Nucleus accumbens (tissue), 56 donors: ENCODE measurements at places on chromosomes 3 and 15.

DNA sequence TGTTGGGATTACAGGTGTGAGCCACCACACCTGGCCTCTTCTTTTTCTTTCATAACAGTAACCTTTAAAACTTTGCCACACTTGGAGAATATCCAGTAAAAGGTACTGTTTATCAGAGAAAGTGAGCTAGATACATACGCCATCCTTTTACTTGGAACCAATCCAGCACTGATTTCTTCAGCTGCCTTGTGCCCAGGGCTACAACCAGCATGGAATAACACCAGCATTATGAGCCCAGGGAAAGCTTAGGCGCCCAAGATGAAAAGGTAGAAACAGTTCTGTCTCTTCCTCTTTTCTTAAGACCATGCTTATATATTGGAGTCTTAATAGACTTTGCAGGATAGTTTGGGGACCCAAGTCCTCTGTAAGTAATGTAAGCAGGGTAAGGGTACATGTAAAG is 8.4 kb downstream of the SKIC8 start:
- no peak for DNase-seq

GRCh38 chr3:145952536-145952935 is 208.4 kb downstream of the PLOD2 start:
- DNase-seq = no peak

DNA sequence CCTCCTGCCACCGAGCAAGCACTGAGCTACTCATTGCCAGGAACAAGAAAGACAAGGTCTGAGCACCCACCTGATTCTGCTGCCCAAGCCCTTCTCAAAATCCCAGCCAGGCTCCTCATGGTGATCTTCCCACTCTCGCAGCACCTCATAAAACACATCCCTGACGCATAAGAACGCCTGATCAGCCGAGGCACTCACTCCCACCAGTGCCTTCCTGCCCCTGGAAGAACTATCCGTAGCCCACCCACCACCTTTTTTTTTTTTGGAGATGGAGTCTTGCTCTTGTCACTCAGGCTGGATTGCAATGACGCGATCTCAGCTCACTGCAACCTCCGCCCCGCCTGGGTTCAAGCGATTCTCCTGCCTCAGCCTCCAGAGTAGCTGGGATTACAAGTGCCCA is 3.9 kb downstream of the CDAN1 start:
- no peak for DNase-seq

DNA sequence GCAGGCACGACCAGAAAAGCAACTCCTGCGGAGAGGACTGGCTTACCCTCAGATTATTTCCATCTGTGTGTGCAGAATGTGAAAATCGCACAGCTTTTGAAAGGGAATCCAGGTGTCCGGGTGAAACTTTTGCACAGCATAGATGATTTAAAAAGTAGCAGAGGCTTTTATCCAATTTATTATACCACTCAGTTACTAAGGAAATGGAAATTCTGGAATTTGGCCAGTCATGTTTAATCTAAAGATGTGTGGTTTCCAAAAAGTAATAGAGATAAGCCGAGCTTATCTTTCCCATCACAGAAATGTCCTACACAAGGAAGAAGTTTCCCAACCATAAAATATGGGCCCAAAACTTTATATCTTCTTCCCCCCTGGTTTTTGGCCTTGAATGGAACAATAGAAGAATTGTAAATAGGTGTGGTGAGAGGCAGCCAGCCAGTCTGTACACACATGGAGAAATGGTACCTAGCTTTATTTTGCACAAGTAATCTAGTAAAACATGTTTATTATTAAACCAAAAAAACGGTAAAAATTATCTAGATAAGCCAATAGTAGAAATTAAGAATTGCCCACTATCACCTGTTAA is 19.3 kb upstream of the SLC24A5 start:
- DNase-seq = no peak

GRCh38 chr15:33074212-33074611 is 120.3 kb downstream of the FMN1 start:
- no peak for DNase-seq

DNA sequence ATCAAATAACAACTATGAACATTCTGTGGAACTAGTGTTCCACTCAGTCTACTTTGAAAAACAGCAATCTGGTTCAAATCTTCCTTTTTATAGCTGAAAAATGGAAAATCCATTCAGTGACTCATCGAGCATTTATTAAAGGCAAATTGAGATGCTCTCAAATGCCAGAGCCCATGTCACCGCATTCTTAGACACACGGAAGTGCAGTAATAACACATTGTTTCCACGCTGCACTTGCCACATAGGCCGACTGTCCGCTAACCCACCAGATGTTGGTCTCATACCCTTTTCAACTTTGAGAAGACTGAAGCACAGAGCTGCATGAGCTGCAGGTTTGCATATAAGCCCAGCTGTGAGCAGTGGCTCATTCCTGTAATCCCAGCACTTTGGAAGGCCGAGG is 95.9 kb downstream of the TMEM266 start:
- DNase-seq = no peak

DNA sequence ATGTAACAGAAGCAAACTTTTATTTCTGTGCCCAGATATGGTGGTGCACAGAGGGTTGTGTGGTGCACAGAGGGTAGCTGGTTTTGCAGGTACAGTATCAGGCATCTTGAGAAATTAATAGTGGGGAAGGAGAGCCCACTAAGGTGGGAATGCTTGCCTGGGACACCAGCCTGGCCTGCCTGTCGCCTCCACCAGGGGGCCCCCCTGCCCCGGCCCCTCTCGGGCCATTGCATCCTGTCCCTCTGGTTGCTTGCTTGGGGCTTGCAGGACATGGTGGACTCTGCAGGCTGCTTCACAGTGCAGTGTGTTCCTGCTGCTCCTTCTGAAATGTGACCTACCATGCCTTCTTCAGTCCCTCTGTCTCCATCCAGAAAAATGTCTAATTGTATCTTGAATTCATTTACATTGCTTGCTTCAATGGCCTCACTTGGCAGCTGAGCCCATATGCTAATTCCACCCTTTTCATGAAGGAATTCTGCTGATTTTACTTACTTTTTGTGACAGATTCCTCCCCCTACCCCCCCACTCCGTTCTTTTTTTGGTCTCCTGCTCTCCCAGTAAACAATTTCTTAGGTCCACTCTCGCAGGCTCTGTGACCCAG is 73.6 kb downstream of the EEFSEC start:
- peak; percentile 6 for DNase-seq

DNA sequence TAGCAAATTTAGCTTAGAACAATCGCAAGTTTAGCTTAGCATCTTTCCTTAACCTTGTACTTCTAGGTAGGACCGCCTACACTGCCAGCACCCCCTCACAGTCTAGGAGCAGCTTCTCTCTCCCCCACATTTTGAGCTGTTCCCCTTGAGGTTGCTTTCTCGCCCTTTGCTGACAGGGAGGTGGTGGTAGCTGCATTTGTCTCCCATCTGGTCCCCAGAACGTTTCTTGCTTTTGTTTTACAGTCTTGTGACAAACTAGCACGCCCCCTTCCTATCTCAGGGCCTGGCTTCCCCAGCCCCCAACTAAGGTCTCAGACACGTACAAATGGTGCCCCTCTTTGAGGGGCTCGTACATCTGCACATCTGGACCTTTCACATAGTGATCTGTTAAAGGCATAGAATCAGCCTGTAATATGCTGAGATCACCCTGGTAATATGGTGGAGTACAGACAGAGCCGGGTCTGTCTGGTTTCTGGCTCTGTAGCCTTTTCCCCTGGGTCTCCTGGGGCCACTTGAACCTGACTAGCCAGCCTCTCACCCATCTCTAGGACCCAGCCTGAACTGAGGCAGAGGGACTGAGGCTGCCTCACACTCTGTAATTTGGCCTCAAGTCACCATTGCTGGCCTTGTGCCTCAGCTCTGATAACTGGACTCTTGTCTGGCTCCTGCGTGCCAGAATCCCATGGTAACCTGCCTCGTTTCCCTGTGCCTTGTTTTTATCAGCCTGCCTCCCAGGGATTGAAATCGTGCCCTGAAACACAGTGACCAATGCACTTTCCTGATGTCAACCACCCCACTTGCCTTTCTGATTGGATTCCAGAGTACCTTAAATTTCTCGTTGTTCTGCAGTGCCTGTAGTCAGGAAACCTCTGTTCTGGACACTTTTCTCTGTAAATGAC is 27.7 kb downstream of the CRTC3 start:
- peak; percentile 86 for DNase-seq

DNA sequence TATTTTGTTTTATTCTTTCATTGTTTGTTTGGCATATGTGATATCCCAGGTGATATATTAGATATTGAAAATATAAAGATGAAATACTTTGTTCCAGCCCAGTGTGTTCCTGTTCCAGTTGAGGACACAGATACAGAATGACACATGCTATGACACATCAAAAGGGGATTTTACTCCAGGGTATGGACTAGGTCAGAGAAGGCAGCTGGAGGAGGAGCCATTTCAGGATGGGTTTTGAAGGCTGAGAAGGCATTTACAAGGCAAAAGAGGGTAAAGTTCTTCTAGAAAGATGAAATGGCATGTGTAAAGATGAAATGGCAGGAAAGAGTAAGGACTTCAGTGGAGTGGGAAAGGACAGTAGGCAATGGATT is 163.8 kb downstream of the ZIC1 start:
- DNase-seq = no peak

GRCh38 chr3:42656680-42657610 is 3.4 kb downstream of the ZBTB47 start:
- DNase-seq = no peak

DNA sequence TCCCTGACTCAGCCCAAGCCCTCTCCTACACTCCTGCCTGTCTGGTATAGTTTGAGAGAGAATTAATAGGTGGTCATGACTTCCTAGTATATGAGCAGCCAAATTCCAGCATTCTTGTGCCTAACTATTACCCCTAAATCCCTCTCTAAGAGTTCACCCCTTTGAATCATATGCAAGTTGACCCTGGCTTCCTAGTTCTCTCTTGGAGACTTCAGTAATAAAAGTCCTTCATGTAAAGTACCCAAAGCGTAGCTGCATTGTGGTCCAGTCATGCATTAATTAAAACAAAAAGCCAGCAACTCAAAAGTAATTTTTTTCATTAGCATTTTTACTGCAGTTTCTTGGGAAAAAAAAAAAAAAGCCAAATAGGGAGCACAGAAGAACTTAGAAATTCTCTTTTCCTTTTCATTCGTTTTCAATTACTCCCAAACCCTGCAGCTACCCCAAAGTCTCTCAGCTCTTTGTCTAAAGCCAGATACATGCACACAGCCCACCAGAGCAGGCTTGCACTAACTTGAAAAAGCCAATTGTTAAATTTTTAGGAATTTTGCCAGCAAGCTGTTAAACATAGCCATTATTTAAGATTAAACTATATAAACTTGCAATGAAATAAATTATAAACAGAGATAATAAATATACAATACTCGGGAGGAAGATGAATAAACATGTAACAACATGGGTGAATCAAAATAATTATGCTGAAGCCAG is 50.1 kb upstream of the STT3B start:
- DNase-seq = no peak

- DNase-seq = peak; percentile 50
These were observed 158.6 kb downstream of the UACA start for GRCh38 chr15:70604666-70605315.

GRCh38 chr3:149332771-149333170 is 665 bp downstream of the TM4SF18 start:
- DNase-seq = no peak

DNA sequence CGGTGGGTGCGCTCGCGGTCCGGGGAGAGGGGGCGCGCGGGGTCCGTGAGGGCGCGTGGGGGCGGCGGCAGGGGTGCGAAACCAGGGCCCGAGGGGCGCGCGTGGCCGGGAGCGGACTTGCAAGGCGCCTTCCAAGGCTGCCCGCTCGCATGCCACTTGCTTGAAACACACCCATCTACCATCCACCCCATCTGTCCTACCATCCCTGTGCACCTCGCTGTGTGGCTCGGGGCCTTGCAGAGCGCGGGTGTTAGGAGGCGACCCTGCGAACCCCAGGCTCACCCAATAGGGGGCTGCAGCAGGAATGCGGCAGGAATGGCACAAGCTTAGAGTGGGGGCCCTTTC is 240 bp downstream of the CFAP100 start:
- DNase-seq = no peak

DNA sequence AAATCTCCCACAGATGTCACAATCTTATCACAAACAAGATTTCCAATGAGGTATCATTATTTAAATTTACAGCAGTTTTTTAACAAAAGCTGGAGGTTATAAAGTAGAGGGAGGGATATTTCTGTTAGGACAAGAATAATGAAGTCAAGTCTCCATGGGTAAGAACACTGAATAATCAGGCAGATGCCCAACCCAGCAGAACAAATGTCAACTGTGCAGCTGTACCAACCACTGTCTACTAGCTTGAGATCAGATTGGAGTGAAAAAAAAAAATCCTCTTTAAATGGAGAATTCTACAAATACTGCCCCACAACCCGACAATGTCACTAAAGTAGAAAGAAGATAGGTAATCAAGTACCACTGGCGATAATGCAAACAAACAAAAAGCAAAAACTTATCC is 30.3 kb downstream of the DHX36 start:
- DNase-seq = no peak

GRCh38 chr3:47522082-47522987 is 8.8 kb upstream of the ELP6 start:
- DNase-seq = peak; percentile 60

DNA sequence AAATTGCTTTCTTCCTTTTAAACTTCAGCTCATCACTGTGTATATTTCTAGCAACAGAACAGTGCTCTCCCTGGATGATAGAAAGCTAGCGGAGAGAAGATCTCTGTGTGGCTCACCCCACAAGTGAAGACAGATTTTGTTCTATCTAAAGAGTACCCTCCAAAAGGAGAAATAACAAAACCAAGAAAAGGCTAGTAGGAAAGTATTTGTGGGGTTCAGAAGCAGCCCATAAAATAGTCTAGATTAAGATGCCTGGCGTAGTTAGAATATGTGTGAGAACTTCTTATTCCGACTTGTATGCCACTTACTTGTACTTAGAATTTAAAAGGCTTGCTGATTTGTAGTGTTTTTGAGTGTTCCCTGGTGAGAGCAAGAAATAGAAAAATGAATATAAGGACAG is 214.9 kb upstream of the IL12A start:
- DNase-seq = no peak

- DNase-seq = peak; percentile 21
These were observed 1.4 kb downstream of the CRTAP start for GRCh38 chr3:33115024-33115768.

- DNase-seq = no peak
These were observed 36.5 kb downstream of the NIPA2 start for GRCh38 chr15:22874966-22875365.

GRCh38 chr3:49279376-49279775 is 2.3 kb upstream of the C3orf62 start:
- DNase-seq = no peak

GRCh38 chr15:67142092-67142766 is 76.8 kb downstream of the SMAD3 start:
- no peak for DNase-seq

DNA sequence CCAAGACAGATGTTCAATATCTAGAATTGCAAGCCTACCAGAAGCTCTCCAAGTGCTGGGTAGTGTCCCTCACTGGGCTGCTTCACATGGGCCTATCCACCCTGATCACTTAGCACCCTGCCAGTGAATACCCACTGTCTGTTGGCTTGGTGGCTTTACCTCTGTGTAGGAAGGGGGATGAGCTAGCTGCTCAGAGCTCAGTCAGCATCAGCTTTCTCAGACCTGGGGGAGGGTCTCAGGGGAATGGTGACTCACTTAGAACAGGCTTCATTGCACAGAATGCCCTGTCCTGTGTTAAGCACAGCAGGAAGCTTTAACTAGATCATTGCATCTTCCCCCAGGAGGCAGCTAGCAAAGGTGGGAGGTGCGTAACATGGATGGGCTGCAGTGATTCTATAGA is 209.8 kb downstream of the PDCD6IP start:
- DNase-seq = no peak
